Natural killer cell treated with Interleukin-12 subunit alpha and Interleukin-12 subunit beta and Interleukin-15 and Interleukin-18, amount 100 ng/mL, for 72 hours (primary cell): ENCODE measurements at places on chromosomes 3 and 15. TPM values are rescaled to one million over a fixed set of nuclear protein-coding genes. Genes with fewer than 3 reads are reported as not detected.

ECE2 gene
- total RNA-seq = not detected

NEK10 gene
- total RNA-seq = 1.1 TPM

GNL3 gene
- total RNA-seq = 225 TPM

STRIT1 gene
- not detected for total RNA-seq

CHDH gene
- total RNA-seq = 0.39 TPM

CLDN16 gene
- not detected for total RNA-seq

- no peaks in the 10 kb centered on the region for H3K27me3 ChIP-seq
- DNase-seq = no peak
- H3K36me3 ChIP-seq = peaks cover 14% of the 10 kb centered on the region
- no peak overlapping the region for H3K4me3 ChIP-seq
Measured at GRCh38 chr3:33624756-33625155, 93.3 kb downstream of the CLASP2 start.

DNA sequence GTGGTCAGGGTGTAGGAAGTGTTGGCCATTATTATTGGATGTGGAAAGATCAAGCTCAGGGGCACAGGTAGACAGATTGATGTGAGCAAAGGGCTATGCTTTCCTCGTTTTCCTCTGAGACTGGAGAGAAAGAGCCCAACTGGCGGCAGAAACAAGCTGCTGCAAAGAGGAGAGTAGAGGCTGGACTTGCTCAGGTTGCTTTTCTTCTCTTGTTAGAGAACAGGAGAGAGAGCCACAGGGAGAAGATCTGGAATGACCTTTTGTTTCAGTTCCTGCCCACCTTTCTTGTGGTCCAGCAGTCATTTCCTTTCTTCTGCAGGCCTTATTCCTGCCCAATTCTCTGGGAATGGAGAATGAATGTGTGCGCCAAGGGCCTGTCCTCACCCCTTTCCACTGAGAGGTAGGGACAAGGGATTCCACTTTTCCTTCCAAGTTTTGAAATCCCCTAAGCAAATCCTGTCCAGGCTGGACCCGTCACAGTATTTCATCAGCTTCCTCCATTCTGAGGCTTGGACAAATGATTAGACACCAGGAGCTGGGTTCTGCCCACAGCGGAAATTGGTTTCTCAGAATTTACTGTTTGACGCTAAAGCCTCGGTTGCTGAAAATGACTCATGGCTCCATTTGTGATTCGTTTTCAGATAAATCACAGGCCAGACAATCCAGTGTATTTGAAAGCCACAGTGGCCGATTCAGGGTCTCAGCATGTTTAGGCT, 16.1 kb downstream of the ZNF80 start:
- peaks cover 63% of the 10 kb centered on the region for H3K4me1 ChIP-seq
- H3K27ac ChIP-seq = peak overlapping the region; percentile 97
- peak overlapping the region; percentile 85 for H3K4me3 ChIP-seq
- DNase-seq = peak; percentile 81

- no peaks in the 10 kb centered on the region for H3K36me3 ChIP-seq
- no peak overlapping the region for H3K4me3 ChIP-seq
- no peaks in the 10 kb centered on the region for H3K4me1 ChIP-seq
- H3K27me3 ChIP-seq = no peaks in the 10 kb centered on the region
- DNase-seq = no peak
Measured at GRCh38 chr3:189806171-189806951, 175.2 kb downstream of the TP63 start.

DNA sequence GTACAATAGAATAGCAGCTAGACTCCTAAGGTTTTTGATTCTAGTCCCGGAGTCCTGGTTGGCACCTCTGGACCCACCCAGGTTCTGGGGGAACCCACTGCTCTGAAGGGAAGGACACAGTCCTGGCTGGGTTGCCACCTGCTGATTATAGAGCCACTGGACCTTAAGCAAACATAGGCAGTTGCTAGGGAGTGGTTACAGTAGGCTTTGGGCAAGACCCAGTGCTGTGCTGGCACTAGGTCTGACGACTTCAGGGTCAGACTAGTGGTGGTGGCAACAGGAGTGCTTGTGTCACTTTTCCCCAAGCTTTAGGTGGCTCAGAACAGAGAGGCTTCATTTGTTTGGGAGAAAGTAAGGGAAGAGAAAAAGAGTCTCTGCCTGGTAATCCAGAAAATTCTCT, 109.8 kb upstream of the C3orf80 start:
- H3K36me3 ChIP-seq = peaks cover 5% of the 10 kb centered on the region
- no peak overlapping the region for H3K4me3 ChIP-seq
- H3K27me3 ChIP-seq = peaks cover 22% of the 10 kb centered on the region
- no peak for DNase-seq
- no peak overlapping the region for H3K27ac ChIP-seq
- no peaks in the 10 kb centered on the region for H3K4me1 ChIP-seq

DNA sequence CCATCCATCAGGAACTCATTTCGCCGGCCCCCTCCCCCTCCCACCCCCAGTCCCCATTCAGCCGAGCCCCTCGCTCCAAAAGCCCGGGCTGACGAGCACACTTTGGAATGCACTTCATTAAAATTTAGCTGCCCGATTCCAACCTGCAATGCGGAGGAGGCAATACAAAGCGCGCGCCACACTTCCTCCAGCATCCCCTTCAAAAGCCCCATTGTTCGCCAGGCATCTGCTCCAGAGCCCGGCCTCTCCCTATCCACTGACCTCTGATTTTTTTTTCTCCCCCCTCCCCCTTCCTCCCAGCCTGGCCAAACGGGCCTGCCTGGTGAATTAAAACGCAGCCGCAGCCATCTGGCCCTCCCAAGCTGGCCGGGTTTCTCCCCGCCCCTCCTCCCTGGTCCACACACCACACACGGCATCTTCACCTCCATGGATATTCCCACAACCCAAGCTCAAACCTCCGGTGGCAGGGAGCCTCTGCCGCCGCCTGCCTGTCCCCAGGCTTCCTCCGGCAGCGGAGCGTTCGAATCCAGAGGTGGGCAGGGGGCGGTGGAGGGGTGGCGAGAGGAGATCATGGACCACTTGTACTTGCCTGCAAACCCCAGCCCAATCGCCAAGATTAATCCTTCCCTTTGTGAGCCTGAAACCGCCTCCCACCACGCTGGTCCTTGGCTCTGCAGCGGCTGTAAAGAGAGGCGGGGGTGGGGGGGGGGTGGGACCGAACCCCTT, 441.3 kb downstream of the MAGI1 start:
- H3K4me3 ChIP-seq = no peak overlapping the region
- no peak overlapping the region for H3K27ac ChIP-seq
- H3K36me3 ChIP-seq = no peaks in the 10 kb centered on the region
